Forelimb muscle (tissue), 1 donor: ENCODE measurements at places on chromosomes 2 and 18. TPM values are rescaled to one million over a fixed set of nuclear protein-coding genes. Genes with fewer than 3 reads are reported as not detected.

DNA sequence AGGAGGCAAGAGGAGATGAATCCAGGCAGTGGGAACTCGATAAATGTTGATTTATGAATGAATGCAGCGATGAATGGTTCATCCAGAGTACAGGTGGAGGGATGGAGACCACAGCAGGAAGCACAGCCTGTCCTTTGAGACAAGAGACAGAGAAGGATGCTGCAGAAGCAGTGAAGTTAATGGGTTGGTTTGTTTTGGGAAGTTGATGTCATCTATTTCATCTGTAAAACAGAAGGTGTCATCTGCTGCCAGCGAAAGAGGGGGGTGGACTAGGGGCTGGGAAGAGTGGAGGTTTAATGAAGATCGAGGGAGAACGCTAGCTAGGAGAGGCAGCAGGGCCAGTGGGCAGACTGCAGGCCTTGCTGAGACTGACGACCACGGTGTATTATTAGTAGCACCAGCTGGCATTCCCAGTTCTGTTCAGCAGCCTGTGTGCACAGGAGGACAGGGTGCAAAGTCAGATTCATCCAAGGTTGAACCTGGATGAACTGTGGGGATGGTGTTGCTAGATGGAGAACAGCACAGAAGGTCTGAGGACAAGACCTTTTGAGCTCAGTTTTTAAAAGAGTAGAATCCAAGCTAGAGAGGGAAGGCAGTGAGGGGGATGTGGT, 120.3 kb upstream of the CAPN13 start:
- no peak for DNase-seq

- no peak for DNase-seq
These were observed 74.8 kb downstream of the TCF4 start for GRCh38 chr18:55513161-55513560.

TEX261 gene
- polyA plus RNA-seq, result 34.2 TPM

- no peak for DNase-seq
These were observed 58.8 kb upstream of the LYPD6 start for GRCh38 chr2:149271575-149271974.

- no peak for DNase-seq
These were observed 91.6 kb downstream of the DNER start for GRCh38 chr2:229622495-229623355.

DNA sequence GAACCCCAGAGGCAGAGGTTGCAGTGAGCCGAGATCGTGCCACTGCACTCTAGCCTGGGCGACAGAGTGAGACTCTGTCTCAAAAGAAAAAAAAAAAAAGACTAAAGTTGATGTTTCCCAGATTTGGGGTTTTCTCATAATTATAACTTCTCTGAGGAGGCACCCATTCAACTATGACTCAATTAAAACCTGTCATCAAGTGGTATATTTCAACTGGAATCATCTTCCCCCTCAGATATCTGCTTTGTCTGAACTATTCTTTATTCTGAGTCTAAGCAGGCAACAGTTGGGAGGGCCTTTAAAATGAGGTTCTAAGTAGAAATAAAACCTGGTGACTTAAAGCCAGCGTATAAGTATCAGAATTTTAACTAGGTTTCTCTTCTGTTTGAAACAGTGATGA, 88.5 kb downstream of the PTRHD1 start:
- DNase-seq, result no peak

GRCh38 chr2:56918790-56919189, 735.0 kb downstream of the CCDC85A start:
- no peak for DNase-seq

GRCh38 chr2:56133931-56134629, 49.7 kb upstream of the CCDC85A start:
- DNase-seq, result no peak

GRCh38 chr2:196404276-196404675, 232.9 kb upstream of the STK17B start:
- DNase-seq, result no peak

- no peak for DNase-seq
These were observed 412.1 kb upstream of the TRIB2 start for GRCh38 chr2:12304564-12305171.

- DNase-seq, result peak; percentile 63
These were observed 88.5 kb downstream of the DYNAP start for GRCh38 chr18:54679318-54680149.

DNA sequence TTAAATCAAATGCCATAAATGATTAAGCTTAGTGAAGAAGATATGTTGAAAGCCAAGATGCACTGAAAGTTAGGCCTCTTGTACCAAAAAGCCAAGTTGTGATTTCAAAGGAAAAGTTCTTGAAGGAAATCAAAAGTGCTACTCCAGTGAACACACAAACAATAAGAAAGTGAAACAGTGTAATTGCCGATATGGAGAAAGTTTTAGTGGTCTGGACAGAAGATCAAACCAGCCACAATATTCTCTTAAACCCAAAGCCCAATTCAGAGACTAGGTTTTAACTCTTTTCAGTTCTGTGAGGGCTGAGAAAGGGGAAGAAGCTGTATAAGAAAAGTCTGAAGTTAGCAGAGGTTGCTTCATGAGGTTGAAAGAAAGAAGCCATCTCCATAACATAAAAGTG, 101.8 kb upstream of the RPE start:
- no peak for DNase-seq

- no peak for DNase-seq
These were observed 27.8 kb upstream of the GAREM2 start for GRCh38 chr2:26144953-26145680.

DNA sequence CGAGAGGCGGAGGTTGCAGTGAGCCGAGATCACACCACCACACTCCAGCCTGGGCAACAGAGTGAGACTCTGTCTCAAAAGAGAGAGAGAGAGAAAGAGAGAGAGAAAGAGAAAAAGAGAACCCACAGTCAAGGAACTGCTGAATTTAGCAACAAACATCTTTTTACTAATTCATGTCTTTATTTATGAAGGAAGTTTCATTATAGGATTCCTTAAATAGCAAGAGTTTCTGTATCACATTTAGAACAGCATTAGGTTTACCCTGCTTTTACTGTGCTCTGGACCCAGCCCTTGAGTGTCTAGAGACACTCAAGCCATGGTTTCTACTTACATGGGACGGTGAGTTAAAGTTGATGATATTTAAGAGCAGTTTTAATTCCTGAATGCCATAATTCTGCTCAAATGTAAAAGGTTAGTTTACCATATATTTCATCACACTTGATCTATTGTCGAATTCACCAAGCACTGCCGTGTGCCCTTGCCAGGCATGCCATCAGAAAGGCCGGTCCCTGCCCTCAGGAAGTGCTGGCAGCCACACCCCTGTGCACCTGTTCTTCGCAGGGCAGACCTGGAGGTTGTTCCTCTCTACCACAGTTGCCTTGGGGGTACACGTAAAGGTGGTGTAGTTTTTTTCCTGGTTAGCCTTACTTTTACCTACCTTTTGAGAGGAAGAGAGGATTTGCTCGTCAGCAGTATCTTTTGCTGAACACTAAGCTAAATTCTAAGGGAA, 153.3 kb downstream of the LDLRAD4 start:
- no peak for DNase-seq

DNA sequence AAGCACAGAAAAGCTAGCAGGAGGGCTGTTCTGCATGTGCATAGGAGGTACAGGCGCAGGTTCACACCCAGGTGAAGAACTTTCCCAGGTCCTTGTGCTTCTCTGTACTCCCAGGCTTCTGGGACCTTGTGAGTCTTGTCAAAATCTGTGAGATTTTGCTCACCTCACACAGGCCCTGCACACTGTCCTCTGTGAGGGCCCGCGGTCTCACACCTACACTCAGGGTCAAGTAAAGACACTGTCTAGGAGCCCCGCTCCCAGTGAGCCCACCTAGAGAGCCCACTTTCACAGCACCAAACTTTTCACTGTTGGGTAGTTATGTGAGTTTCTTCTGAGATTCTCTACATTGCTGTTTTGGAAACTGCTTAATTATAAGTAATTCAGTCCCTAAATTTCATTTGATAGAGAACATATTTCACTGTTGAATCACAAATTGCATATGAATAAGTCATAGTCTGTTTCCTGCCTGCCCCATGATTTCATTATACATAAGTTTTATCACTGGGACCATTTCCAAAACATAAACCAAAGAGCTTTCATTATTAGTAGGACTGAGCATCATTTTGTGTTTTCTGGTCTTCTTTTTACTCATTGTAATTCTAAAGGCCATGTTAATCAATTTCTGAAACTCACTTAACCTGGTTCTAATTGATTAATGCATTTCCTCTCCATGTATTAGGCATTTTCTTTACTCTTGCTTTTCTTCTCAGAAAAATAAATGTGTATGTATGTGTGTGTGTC, 234.2 kb upstream of the SPOPL start:
- DNase-seq, result no peak

DNA sequence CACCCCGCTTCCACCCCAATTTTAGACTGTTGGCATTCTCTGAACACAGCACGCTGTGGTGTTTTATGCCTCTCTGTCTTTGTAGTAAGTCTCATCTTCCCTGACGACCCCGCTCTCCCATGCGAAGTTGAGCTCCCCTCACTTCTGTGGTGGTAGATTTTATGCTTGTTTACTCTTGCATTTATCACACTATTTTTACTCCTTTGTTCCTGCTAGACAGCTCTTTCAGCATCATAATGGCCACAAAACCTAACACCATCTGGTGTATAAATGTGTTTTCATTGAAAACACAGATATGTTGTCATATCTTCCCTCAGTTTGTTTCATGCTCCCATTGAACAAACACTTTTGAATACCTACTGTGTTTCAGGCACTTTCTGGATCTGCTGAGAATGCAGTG, 57.1 kb downstream of the PKP4 start:
- no peak for DNase-seq

LPIN1 gene
- 24.6 TPM for polyA plus RNA-seq

- no peak for DNase-seq
These were observed 21.0 kb upstream of the GLS start for GRCh38 chr2:190859347-190860297.

GRCh38 chr2:15846626-15847025, 93.7 kb upstream of the MYCN start:
- no peak for DNase-seq

DSG1 gene
- polyA plus RNA-seq, result not detected

NGEF gene
- polyA plus RNA-seq, result 1.2 TPM

GRCh38 chr2:27496357-27497287, at the start of gene GCKR:
GCKR (plus strand) TSS chr2:27496839; CDS start chr2:27496905, 66 bp downstream.
- no peak for DNase-seq

ITSN2 gene
- polyA plus RNA-seq, result 20.1 TPM

IAH1 gene
- 53.0 TPM for polyA plus RNA-seq

DNA sequence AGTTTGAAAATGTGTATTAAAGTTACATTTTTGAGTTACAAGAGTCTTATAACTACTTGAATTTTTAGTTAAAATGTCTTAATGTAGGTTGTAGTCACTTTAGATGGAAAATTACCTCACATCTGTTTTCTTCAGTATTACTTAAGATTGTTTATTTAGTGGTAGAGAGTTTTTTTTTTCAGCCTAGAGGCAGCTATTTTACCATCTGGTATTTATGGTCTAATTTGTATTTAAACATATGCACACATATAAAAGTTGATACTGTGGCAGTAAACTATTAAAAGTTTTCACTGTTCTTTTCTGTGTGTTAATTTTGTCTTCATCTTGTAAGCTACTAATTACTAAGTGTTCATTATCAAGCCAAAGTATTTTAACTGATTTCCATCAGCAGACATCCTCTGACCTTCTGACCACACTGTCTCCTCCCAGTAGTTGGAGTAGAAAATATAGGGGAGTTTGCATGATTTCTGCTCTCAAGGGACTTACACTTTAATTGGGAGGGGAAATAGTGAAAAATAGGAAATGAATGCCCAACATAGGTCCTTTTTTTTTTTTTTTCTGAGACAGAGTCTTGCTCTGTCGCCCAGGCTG, 4.3 kb downstream of the PMAIP1 start:
- no peak for DNase-seq

ANKRD29 gene
- polyA plus RNA-seq, result 4.0 TPM

- DNase-seq, result no peak
These were observed 41.0 kb downstream of the CDKL4 start for GRCh38 chr2:39202639-39203369.

- no peak for DNase-seq
These were observed 85.7 kb downstream of the SLC4A3 start for GRCh38 chr2:219713110-219713509.
